ENCODE measurements at places on chromosomes 16 and 17.

- peak; percentile 13 for DNase-seq
These were observed 67.2 kb downstream of the PARN start for GRCh38 chr16:14562691-14563491.

- DNase-seq = peak; percentile 66
These were observed 18.6 kb upstream of the HAPSTR1 start for GRCh38 chr16:9072806-9073341.

DNA sequence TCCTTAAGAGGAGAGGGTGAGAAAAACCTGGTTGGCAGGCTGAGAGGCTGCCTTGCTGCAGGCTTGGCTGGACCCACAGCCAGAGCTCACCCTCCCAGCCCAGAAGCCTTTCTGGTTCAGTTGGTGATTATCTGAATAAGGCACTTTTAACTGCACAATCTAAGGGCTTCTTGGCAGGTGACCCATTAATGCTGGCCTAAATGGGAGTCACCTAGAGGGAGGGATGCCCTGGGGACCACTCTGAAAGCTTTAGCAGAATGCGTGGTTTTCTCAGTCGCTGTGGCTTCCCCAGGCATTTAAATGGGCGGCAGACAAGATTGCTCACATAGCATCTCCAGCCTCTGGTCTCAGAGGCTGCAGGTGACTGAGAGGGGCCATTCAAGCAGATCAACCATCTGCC, 33.2 kb upstream of the SHISA9 start:
- DNase-seq = peak; percentile 53

GRCh38 chr17:82492643-82493225, 26.8 kb upstream of the FOXK2 start:
- no peak for DNase-seq

- no peak for DNase-seq
These were observed 2.2 kb upstream of the UBE2Z start for GRCh38 chr17:48905987-48906515.

DNA sequence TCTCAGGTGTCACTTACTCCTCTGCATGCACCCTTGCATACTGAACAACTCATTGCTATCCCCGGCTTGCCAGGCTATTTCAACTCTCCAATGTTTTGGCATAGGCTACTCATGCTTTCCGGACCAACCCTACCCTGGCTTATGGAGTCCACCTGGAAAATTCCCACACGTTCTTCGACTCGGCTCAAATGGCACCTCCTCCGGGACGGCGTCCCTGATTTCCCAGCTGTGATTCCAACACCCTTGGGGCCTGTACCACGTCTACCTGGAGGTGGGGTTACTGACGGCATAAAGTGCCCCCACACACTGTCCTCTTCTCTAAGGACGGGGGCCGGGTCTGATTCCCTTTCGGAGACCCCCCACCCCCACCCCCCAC, 498 bp downstream of the SMYD4 start:
- DNase-seq = peak; percentile 58

DNA sequence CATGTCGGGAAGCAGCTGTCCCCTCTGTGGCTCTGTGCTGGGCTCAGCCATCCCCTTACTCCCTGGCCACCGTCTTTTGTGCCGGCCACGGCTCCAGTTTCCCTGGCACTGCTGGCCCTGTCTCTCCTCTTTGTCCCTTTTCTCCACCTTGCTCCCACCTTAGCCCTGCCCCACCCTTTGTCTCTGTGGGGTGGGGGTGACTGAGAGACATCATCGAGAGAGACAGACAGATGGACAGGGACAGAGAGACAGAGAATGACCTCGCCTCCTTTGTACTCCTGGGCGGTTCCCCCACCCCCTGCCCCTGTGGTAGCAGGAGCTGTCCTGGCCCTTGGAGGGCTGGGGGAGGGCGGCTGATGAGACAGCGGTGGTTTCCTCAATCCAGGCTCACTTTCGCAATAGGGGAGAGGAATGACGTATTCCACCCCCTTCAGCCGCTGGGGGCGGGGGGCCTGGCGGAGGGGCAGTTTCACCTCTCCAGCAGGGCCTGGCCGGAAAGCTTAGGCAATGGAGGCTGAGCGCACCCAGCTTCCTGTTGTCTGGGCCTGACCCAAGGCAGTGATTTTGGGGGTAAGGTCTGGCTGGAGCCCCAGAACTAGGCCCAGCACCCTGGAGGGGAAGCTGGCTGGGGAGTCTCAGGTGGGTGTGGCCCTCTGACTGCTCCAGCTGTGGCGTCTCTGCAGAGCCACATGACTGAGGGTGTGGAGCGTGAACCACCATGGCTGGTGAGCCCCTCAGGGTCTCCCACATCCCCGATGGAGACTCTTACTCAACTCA, 7.3 kb downstream of the FMNL1 start:
- peak; percentile 29 for DNase-seq

Data from NCI-H69 (cell line).